ENCODE measurements at places on chromosomes 7 and 10.

DNA sequence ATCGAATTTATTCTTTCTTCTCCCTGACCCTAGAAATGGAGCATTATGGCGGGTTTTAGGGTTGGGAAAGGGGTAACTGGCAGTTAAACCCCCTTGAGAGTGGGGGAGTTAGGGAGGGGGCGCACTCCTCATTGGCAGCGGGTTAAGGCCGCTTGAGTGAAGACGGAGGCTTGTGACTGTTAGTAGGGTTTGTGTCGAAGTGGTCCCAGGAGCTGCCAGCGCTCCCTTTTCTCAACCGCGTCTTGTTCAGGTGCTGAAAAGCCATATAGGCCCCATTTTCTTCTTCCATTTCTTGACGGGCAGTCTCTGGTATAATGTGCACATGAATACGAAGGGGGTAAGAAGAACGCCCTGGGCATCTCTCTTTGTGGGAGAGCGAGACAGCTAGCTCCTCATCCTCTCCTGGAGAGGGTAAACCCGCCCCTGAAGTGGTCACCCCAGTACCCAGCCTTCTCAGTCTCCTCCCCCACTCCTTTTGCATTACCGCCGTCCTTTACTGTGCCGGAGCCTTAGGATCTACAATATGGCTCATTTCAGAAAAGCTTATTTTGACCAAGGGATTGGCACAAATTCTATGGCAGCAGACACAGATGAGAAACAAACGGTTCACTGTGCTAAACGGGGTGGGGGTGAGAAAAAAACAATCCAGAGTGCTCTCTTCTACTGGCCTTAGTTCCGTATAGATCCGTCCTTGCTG lies 836 bp downstream of the KMT2E start:
- DNase-seq, result no peak

GRCh38 chr10:80090121-80090520 lies 11.7 kb downstream of the TMEM254 start:
- DNase-seq, result no peak

- DNase-seq, result no peak
Observed at GRCh38 chr10:71371750-71372166, 25.0 kb upstream of the CDH23 start.

DNA sequence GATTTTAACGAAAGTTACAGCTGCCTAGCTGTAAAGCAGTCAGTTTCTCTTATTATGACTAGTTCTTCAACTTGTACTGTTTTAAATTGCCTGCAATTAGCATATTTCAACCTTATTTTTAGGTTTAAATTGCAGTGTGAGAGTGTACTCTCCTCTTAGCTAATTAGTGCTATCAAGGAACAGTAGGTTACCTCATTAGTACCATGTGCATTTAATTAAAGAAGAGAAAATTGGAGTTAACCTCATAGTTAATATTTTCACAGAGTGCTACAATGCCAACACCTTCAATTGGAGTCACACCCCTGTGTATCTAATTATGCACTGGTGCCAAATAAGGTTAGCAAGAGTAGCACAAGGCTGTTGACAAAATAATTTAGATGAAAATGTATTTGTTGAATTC lies 154.6 kb downstream of the FOXP2 start:
- DNase-seq, result no peak

GRCh38 chr10:114491419-114491818 lies 87.1 kb upstream of the AFAP1L2 start:
- DNase-seq, result no peak

DNA sequence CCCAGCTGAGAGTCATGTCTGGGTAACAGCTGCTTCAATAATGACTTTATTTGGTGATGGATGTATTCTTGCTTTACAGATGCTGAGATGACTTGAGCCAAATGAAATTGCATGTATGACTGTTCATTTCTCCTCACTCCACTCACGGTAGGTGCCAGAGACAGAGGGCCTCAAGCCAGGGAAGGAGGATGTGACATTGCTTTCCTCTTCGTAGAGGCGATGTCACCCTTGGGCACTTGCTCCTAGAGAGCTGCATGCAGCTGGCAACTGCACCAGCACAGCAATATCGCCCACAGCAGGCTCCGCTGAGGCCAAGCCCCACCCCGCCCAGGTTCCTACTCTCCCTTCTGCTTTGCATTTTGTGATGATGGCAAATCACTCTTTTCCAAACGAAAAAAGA lies 116.6 kb upstream of the AOAH start:
- no peak for DNase-seq

DNA sequence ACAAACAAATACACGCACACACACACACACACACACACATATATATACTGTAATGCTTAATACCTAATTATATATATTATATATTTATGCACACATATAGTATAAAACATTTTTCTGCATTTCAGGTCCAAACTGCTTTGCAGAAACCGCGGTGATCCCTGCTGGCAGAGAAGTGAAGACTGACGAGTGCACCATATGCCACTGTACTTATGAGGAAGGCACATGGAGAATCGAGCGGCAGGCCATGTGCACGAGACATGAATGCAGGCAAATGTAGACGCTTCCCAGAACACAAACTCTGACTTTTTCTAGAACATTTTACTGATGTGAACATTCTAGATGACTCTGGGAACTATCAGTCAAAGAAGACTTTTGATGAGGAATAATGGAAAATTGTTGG lies 138.5 kb downstream of the VWC2 start:
- DNase-seq, result no peak

GRCh38 chr7:141511676-141512396 lies 39.4 kb upstream of the AGK start:
- DNase-seq, result no peak

DNA sequence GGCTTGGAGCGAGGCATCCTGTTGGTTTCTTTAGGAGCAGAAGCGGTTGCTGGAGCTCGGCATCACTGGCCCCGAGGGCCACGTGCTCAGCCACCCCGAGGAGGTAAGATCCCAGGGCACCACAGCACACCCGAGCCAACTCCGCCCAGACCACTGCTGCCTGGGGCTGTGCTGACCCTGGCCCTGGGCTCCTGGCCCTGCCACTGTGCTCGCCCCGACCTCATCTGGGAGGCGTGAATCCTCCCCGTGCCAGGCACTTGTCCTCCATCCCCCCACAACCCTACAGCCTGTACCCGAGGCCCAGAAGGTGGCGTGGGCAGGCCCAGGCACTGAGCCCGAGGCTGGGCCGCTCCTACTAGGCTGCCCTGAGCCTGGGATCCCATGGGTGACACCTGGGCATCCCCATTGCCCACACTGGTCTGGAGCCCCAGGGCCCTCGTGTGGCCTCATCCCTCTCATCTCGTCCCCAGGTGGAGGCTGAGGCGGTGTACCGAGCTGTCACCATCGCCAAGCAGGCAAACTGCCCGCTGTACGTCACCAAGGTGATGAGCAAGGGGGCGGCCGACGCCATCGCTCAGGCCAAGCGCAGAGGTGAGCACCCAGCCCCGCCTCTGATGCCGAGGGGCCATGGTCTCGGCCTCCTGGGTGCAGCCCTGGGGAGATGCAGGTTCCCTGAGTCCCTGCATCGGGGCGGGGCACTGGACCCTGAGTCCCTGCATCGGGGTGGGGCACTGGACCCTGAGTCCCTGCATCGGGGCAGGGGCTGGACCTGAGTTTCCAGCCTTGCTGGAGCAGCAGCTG lies 11.8 kb downstream of the DPYSL4 start:
- DNase-seq, result no peak

- DNase-seq, result peak; percentile 8
Observed at GRCh38 chr10:14904316-14904732, 25.7 kb downstream of the SUV39H2 start.

GRCh38 chr10:50554995-50555568 lies 68.7 kb downstream of the SGMS1 start:
- DNase-seq, result peak; percentile 61

DNA sequence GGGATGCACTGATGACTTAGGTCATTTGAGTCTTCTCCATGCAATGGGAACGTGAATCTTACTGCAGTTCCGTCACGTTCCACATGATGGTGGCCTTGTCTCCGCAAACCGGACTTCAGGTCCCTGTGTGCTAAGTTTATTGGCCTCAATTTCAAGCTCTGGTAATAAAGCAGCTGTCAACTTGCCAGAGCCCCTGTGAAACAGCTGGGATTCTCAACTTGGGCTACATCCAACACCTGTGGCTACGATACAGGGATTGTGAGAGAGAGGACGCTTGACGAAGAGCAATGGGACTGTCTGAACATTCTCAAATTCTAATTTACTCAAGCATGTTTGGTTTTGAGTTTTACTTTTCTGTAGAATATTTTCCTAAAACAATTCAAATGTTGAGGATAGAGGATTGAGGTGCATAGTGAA lies 174.2 kb downstream of the PTN start:
- peak; percentile 66 for DNase-seq

DNA sequence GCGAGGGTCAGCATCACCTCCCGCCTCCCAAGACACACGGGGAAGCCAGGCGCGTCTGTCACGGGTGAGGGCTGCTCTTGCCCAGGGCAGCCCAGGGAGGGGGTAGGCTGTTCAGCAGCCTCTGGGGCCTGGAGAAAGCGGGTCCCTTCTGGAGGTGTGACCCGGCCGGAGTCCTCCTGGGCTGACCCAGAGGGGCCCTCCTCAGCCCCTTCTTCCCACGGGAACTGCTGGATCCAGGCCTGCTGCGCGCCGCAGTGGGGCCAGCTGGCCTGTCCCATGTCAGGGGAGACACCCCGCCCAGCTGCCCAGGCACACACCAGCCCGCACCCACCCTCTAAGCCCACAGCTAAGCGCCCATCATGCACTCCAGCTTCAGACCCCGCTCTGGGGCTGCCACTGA lies 41.8 kb downstream of the INSIG1 start:
- DNase-seq, result no peak

DNA sequence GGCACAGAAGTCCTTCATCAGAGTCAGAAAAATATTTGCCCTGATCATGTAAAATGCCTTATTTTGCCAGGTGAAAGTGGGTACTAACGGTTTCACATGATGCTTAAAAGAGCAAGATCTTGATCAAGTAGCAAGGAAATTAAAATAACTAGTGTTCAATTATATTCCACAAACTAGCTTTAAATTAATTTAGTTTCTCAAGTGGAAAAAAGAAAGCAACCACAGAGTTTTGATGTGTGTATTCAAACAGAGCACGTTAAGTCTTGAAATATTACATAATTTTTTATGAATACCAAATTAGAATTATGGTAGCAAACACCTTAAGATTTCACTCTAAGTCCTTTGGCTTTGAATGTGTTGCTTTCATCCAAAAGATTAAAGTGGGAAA lies 47.3 kb downstream of the PIP4K2A start:
- no peak for DNase-seq

- DNase-seq, result no peak
Observed at GRCh38 chr10:132849546-132850031, 63.6 kb upstream of the NKX6-2 start.

DNA sequence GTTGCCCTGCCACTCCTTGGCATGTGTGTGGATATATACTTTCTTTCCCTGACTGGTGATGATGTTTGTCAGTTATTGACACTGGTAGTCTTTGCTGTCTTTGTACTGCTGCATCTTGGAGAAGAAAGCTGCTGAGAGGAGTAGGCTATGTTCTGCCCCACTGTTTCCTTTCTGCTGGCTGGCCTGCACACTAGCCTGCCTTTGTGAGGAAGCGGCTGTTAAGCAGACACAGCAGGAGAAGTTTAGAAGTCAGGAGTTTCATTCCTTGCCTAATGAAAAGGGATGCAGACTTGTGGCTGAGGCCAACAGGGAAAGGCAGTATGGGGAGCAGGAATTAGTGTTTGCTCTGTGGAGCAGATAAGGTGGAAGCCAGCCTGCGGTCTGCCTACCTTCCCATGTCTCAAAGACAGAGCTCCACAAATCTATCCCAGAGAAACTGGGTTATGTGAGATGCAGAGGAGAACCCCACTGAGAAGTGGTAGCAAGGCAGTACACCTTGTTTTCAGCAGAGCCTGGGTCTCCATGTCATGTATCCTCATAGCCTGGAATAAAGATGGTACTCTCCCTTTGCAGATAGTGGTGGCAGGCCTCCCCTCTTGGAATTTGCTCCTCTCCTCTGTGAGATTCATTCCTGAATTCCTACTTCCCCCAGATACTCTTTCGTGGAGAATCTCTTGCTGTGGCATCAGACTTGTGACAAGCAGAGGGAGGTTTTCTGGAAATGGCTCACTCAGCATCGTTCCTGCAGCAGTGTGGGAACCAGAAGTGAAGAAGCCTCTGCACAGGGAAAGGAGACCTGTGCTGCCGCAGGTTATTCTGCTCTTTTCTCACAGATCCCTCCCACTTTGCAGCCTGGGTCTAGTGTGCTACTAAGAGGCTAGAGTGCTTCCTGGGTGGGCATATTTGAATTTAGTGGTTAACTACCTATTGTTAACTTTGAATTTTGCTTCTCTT lies 130.2 kb downstream of the LRRC4 start:
- no peak for DNase-seq

- DNase-seq, result no peak
Observed at GRCh38 chr7:81628951-81629350, 140.9 kb downstream of the HGF start.

DNA sequence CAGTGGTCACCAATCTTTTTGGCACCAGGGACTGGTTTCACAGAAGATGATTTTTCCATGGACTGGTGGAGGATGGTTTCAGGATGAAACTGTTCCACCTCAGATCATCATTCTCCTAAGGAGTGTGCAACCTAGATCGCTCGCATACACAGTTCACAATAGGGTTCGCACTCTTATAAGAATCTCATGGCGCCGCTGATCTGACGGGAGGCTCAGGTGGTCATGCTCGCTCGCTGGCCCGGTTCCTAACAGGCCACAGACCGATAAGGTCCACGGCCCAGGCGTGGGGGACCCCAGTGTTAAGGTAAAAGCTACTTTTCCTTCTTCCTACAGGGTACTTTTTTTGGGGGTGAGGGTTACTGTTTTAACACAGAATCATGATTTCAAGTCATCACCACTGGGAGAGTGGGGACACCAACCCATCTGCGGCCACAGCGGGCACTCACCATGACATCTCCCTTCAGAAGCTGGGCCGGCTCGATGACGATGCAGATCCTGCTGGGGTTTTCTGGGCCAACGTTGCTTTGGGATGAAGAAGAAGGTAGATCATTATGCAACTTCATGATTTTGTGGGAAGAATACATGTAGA lies 170.5 kb downstream of the TNS3 start:
- no peak for DNase-seq

- DNase-seq, result no peak
Observed at GRCh38 chr10:44008270-44008916, 359.7 kb upstream of the ZNF32 start.

DNA sequence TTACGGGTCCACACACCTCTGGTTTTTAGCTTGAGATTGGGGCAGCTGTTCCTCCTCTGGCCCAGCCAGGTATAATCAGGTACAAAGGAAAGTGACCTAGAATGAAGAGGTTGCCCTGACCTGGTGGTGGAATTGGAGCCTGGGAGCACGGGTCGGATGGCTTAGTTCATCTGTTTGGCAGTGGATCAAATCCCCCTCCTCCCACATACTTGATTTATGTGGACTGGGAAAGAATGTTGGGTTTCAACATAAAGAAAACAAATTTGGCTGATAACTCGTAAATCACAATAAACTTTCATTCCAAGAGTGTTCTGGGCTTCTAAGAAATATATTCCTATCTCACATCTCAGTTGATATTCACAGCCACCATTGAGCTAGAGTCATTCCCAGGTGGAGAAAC lies 186.8 kb downstream of the CUX1 start:
- no peak for DNase-seq

- DNase-seq, result no peak
Observed at GRCh38 chr7:4065190-4065589, 616.9 kb upstream of the FOXK1 start.

GRCh38 chr7:131328377-131329175 lies 900 bp downstream of the MKLN1 start:
- no peak for DNase-seq

All from fibroblast of the conjunctiva (primary cell).